Memory B cell (primary cell): ENCODE measurements at places on chromosomes 16 and 17.

- DNase-seq = no peak
These were observed at the start of gene ZG16 for GRCh38 chr16:29777576-29778350. ZG16 (plus strand) TSS chr16:29778256; CDS start chr16:29779267, 1,011 bp downstream.

GRCh38 chr17:51526507-51526906, 266.2 kb downstream of the UTP18 start:
- DNase-seq = no peak

GRCh38 chr17:561116-561515, 153.5 kb downstream of the VPS53 start:
- no peak for DNase-seq

DNA sequence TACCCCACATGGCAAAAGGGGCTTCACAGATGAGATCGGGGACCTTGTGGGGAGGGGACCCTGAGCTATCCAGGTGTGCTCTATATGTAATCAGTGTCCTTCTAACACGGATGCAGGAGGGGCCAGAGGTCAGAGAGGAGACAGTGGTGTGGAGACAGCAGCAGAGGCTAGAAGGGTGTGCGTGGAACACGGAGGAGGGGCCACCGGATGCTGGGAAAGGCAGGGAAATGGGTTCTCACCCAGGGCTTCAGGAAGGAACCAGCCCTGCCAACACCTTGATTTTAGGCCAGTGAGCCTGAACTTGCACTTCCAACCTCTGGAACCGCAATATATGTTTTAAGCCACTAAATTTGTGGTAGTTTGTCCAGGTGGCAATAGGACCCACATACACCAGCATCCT, 4.6 kb upstream of the SLC38A8 start:
- no peak for DNase-seq

DNA sequence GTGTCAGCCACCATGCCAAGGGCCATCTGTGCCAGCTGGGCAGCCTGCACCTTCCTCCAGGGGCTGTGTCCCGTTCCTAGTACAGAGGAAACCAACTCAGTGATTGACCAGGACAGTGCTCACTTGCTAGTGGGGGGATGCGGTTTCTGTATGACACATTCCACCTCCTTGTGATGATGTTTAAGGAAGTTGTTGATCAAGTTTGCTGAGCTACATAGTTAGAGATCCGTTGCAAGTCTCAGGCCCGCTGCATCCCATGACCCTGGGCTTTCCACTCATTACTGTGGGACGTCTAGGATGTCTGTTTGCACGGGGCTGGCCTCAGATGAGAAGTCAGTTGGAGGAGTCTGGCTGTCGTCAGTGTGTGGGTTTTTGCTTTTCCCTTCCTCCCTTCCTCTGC, 33.6 kb downstream of the RNF213 start:
- no peak for DNase-seq
